ENCODE measurements at places on chromosomes 1 and 21. TPM values are rescaled to one million over a fixed set of nuclear protein-coding genes. Genes with fewer than 3 reads are reported as not detected.

GRCh38 chr21:35077466-35077865 lies 28.4 kb upstream of the RUNX1 start:
- no peak overlapping the region for H3K4me3 ChIP-seq
- no peaks in the 10 kb centered on the region for H3K27me3 ChIP-seq
- no peak for DNase-seq
- no peak overlapping the region for H3K27ac ChIP-seq

- no peaks in the 10 kb centered on the region for H3K36me3 ChIP-seq
- DNase-seq: no peak
- no peaks in the 10 kb centered on the region for H3K4me1 ChIP-seq
- H3K27me3 ChIP-seq: no peaks in the 10 kb centered on the region
- no peak overlapping the region for H3K4me3 ChIP-seq
- no peak overlapping the region for H3K27ac ChIP-seq
Measured at GRCh38 chr1:168719306-168720111, 9.5 kb downstream of the DPT start.

GRCh38 chr1:145771056-145771455 lies 51.8 kb downstream of the CD160 start:
- peaks cover 17% of the 10 kb centered on the region for H3K36me3 ChIP-seq
- no peak overlapping the region for H3K27ac ChIP-seq
- DNase-seq: no peak
- no peaks in the 10 kb centered on the region for H3K4me1 ChIP-seq
- no peaks in the 10 kb centered on the region for H3K27me3 ChIP-seq

Gene TNFRSF8
- total RNA-seq: 5.2 TPM

Measured in spleen (tissue), 13 donors.